ENCODE measurements at places on chromosomes 2 and 18.

GRCh38 chr2:185880396-185880795, 141.8 kb downstream of the FSIP2 start:
- DNase-seq, result no peak

GRCh38 chr2:161170958-161171932, 11.0 kb downstream of the TANK start:
- no peak for DNase-seq

DNA sequence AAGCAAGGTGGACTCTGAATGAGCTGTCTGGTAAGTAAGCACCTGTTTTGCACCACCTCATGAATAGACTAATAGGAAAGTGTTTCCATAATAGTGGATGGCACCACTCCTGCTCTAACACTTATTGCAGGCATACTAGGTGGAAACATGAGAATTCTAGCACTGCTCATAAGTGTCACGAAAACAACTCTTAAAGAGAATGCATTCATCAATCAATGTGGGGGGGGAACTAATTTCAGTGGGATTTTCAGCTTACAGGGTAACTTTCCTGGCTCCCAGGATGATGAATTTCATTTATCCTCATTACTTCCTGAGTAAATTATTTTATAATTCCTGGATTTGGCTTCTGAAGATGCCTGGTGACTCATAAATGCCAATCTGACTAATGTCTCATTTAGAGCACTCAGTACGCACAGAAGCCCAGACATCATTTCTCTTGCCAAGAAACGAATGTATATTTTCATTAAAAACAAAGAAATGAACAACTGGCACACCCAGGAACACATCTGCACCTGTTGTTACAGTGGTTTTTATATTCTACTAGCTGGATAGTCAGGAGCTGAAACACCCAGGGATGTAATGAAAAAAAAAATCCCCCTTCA, 129.6 kb downstream of the PID1 start:
- no peak for DNase-seq

- no peak for DNase-seq
Measured at GRCh38 chr2:186592137-186592875, 2.5 kb downstream of the ITGAV start.

GRCh38 chr2:68340226-68341061, 20.7 kb upstream of the CNRIP1 start:
- no peak for DNase-seq

All from activated effector memory CD4-positive, alpha-beta T cell treated with Interleukin-2 at 50 U/mL for 16 hours (primary cell).